Suprapubic skin (tissue), 4 donors: ENCODE measurements at places on chromosomes 2 and 18. TPM values are rescaled to one million over a fixed set of nuclear protein-coding genes. Genes with fewer than 3 reads are reported as not detected.

The SNRNP27 gene
- total RNA-seq = 60.1 TPM

The DHX57 gene
- total RNA-seq = 14.1 TPM

The EDAR gene
- 4.3 TPM for total RNA-seq

The KATNAL2 gene
- total RNA-seq = 1.1 TPM

The SERPINB4 gene
- total RNA-seq = 0.60 TPM

The ZEB2 gene
- 26.4 TPM for total RNA-seq

The DCC gene
- 0.16 TPM for total RNA-seq

The ABCG8 gene
- total RNA-seq = not detected

GRCh38 chr2:9484533-9484932, 10.2 kb downstream of the IAH1 start:
- DNase-seq = no peak

- no peak for DNase-seq
These were observed 127.3 kb downstream of the MSH2 start for GRCh38 chr2:47530105-47530760.

DNA sequence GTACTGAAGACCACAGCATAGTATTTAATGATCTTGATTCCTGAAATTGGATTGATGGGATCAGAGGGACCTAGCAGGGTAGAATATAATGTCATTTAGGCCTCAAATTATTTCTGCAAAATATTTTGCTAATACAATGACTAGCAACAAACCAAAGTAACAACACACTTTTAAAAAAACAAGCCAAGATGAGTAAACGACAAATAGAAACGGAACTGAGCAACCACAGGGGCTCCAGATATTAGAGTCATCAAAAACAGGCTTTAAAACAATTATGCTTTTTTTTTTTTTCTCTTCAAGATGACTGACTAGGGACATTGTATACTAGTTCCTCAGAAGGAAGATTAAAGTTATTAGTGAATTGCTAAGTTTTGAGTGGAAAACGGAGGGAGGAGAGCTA, 447.1 kb upstream of the MMADHC start:
- DNase-seq = no peak

GRCh38 chr2:28313220-28313784, 79.4 kb upstream of the FOSL2 start:
- no peak for DNase-seq

DNA sequence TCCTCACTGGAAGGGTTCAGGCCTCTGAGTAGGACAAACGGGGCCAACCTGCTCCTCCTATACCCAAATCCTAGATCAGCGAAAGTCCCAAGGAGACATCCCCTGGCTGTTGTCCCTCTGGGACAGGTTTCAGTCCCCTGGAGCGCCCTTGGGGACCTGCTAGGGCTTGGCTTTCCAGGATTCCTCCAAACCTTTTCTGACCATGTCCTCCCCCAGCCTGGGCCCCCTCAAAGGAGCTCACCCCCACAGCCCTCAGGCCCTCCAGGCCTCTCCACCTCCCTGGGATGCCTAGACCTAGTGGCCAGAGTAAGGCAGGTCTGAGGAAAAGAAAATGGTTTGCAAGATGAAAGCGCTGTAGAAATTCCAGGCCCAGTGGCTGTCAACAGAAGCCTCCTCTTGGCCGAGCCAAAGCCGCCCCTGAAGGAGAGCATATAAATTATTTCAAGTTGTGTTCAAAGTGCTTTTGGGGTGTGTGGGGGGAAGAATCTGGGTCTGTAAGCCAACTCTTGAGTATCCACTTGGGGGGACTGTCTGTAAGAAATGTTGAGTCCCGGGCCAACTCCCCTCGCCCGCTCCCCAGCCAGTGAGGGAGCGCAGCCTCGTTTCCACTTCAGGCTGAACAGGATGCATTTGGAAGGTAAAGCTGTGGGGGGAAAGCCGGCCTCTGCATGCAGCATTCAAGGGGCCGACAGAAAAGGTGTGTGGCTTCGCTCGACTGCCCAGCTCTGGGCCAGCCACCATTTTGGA, 158.6 kb downstream of the DYSF start:
- DNase-seq = peak; percentile 41

DNA sequence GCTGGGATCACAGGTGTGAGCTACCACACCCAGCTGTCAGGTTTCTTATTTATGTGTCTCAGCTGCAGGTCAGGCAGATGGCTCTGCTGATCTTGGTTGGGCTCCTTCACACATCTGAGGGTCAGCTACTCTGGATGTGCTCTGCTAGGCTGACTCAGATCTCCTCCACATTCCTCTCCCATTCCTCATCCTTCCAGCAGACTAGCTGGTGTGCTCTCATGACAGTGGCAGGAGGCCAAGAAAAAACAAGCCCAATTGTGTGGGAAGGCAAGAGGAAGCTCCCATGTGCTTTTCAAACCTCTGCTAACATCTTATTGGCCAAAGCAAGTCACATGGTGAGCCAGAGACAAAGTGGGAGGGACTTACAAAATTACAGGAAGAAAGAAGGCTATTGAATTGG, 11.7 kb upstream of the MSH6 start:
- DNase-seq = no peak

DNA sequence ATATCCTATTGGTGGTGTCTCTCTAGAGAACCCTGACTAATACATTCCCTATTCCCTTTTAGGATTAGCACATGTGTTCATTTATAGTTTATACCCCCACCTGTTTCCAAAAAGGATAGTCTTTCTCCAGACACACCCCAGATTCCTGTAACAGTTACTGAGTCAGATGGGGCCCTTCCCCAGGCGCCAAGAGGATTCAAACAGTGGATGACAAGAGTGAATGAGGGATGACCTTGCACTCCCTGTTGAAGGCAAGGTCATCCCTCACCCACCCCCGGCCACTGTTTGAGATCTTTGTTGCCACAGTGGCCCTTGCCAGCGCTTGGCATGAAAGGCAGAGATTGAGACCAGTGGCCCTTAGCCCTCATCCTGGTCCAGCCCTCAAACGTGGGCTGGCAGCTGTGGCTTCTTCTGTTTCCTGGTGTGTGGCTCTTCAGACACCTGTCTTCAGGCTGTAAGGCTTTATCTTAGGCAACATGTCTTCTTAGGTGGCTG, 15.3 kb upstream of the REEP1 start:
- DNase-seq = no peak

DNA sequence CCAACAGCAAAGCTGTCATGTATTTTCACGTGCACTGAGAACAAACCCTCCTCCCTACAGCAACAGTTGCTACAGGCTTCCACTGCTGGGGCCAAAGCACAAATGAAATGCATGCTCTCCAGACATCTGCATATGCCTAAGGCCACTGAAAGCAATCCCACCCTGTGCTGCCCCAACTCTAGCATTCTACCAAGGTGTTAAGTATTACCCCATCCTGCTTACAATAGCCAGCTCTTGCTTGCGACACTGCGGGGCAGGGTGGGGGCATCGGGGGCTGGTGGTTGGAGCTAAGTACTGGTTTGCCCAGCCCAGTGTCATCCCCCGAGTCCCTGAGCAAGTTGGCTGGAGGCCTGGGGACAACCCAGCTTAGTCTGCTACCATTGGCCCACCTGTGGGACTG, 742.5 kb downstream of the TDRD15 start:
- DNase-seq = no peak

- no peak for DNase-seq
These were observed 300.1 kb upstream of the NXPH2 start for GRCh38 chr2:139080244-139080643.

DNA sequence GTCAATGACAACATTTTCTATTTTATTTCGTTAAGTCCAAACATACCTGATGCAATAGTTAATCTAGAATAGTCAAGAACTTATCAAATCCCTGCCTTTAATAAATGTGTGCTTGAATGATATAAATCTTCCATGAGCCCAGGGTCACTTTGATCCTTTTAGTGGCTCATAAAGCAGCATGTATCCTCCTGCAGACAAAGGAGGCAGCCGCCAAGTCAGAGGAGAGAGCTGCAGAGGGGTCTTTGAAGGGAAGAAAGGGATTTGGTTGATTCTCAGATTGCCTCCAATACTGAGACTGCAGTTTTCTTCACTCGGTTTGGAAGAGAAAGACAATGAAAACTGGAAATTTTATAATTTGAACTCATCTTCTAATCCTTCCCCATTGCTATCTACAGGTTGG, 378.4 kb upstream of the PIK3C3 start:
- DNase-seq = no peak

GRCh38 chr2:32250290-32250689, 14.4 kb downstream of the NLRC4 start:
- no peak for DNase-seq

GRCh38 chr2:207054521-207054920, 111.2 kb downstream of the KLF7 start:
- DNase-seq = no peak

- DNase-seq = no peak
These were observed 83.2 kb upstream of the RND3 start for GRCh38 chr2:150570712-150571111.

- DNase-seq = no peak
These were observed 649.4 kb downstream of the TDRD15 start for GRCh38 chr2:21773168-21773567.

DNA sequence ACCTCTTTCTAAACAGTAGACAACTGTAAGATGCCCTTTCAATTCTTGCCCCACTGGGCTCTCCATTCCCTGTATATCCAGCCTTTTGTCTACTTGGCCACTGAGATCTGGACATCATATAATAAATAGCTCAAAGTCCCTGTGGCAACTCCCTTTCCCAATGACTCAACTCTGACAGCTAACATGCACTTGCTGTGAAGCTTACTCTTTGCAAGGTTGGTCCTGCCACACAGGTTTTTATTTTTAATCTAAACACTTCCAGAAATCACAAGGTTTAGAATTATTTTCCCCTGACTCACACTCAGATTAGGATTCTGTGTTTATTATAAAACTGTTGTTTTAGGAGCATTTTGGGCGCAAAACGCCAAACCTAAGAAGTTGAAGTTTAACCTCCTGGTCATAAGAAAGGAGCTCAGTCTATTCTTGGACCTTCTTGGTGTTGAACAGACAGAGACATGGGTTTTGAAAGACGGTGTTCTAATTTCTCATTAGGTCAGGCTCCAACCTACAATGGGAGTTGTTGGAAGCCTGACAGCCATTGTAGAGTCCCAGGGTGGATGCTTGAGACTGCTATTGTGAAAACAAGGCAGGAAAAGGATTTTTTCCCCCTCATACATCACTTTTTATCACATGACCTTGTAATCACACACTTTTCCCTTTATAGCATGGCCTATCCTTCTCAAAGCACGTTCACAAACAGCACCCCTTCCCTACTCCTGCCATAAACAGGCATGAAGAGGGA, 124.7 kb upstream of the SERPINE2 start:
- DNase-seq = no peak

- DNase-seq = no peak
These were observed 286.9 kb downstream of the MEIS1 start for GRCh38 chr2:66721776-66722175.

- DNase-seq = no peak
These were observed 440.9 kb downstream of the ZEB2 start for GRCh38 chr2:144078802-144079724.

DNA sequence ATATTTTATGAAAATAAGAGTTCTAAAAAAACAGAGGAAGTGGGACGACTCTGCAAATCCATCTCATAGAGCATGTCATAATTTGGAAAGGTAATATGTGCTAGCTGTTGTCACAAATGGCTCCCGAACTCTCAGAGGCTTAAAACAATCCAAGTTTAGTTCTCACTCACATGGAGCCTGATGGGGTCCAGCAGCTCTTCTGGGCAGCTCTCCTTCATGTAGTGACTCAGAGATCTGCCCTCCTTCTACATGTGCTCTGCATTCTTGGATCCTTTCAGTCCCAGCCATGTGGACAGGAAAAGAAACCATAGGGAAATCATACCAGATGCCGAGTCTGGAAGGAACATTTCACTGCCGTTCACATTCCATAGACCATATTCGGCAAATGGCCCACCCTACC, 180.1 kb upstream of the APCDD1 start:
- no peak for DNase-seq

DNA sequence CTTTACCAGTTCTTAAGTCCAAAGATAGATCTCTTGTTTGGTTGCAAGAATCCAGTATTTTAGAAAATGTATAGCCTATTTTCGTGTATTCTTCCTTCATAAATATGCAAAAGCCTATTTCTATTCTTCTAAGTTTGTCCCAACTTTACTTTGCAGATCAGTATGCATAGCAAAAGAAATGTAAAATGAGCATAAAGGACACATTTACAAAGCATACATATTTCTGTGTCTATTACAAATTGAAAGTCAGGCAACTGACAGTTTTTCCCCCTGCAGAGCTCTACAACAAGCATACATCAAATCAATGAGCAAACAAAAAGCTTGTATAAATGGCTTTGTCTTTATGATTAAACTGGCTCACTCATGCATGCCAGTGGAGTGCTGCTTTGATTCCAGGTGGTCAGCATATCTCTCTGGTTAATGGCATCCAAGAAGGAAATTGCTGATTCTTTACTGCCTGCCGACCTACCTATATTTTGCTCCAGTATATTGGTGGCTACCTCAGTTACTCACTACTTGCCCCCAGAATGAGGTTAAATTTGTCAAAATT, 10.0 kb upstream of the VPS54 start:
- no peak for DNase-seq

DNA sequence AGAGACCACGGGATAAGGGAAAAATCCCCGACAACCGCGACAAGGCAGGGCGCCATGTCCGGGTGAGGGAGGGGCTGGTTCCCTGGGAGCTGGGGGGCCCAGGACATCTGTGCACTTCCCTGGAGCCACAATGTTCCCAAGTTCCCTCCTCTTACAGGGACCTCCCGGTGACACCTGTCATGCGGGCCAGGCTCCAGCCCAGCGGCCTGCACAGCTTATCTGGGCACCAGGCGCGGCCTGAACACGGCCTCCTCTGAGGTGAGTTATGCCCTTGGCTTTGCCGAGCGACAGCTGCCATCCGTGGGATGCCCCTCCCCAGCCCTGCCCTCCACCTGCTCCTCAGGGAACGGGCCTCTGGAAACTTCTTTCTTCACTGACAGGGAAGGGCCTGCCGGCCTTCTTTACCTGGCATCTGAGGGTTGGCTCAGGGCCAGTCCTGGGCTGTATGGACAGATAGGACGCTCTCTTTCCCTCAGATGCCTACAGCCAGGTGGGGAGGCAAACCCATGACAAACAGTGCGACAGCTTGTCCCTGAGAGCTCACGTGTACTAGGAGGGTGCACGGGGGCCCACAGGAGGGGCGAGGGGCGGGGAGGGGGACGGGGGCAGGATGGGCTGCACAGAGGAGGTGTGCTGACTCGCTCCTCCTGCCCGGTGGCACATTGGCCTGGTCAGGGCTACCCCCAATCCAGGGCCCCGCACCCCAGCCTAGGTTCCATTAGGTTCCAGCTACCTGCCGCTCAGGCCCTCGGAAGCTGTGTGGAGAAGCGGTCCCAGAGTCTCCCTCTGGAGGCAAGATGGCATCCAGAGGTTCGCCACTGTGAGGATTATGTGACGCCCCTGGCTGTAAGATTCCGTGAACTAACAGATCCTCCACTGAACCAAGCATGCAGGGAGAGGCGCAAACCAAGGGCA, 34.9 kb upstream of the HPCAL1 start:
- peak; percentile 53 for DNase-seq

DNA sequence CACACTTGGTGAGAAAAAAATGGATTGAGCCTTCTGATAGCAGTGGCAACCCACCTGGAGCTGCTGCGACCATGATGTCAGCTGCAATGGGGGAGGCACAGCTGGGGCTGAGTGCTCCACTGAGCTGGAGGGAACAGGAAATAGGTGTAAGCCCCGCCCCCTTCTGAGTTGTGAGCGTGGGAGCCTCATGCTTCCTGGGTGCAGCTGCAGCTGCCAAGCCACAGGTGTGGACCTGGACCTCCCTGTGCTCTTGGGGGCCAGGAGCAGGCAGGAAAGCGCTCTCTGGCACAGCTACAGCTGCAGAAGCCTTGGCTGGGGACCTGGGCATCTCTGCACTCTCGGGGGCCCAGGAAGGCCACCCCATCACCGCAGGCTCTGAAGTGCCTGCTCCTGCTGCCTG, 970.6 kb downstream of the DCDC2C start:
- no peak for DNase-seq

- no peak for DNase-seq
These were observed 263.1 kb downstream of the CELF4 start for GRCh38 chr18:37302519-37302918.

GRCh38 chr2:118968961-118969733, 27.2 kb downstream of the MARCO start:
- DNase-seq = no peak
